ENCODE measurements at places on chromosomes 16 and 17.

DNA sequence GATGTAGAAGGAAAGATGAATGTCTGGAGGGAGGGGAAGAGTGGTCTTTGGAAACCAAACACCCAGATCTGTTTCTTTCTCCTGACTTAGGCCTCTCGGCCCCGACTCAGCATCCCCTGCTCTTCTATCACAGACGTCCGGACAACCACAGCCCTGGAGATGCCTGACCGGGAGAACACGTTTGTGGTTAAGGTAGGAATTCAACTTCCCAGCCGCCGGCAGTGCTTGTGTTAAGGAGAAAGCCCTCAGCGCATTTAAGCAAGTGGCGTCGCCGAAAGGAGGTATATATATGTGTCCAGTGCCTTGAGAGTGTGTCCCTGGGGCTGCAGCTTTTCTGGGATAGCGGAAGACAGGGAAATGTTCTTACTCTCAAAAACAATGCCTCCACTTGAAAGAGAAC, 3.6 kb downstream of the SH2B1 start:
- DNase-seq = no peak

- no peak for DNase-seq
These were observed 3.0 kb upstream of the CCL2 start for GRCh38 chr17:34252095-34252443.

GRCh38 chr16:85515319-85515745, 97.8 kb upstream of the GSE1 start:
- DNase-seq = no peak

DNA sequence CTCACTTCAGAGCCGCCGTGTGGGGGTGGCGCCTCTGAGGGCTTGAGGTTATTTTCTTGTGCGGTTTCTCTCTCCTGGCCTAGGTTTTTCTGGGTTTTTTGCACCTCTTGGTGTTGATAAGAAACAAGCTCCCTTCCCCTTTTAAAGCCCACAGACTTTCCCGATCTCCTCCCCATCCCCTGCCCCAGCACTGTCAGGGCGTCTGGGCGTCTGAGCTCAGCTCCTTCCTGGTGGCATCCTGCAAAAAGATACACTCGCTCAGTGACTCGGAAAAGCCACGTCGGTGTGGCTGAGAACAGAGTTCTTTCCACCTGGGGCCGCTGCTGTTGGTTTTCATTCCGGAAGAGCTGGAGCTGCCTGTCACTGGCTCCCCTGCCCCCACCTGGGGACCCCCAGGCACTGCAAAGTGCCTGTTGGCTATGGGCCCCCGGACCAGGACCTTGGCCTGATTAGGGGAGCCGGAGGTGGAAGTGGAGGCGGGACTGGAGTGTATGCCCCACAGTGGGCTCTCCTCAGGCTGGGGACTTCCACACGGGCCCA, 14.5 kb downstream of the BAIAP2 start:
- no peak for DNase-seq

DNA sequence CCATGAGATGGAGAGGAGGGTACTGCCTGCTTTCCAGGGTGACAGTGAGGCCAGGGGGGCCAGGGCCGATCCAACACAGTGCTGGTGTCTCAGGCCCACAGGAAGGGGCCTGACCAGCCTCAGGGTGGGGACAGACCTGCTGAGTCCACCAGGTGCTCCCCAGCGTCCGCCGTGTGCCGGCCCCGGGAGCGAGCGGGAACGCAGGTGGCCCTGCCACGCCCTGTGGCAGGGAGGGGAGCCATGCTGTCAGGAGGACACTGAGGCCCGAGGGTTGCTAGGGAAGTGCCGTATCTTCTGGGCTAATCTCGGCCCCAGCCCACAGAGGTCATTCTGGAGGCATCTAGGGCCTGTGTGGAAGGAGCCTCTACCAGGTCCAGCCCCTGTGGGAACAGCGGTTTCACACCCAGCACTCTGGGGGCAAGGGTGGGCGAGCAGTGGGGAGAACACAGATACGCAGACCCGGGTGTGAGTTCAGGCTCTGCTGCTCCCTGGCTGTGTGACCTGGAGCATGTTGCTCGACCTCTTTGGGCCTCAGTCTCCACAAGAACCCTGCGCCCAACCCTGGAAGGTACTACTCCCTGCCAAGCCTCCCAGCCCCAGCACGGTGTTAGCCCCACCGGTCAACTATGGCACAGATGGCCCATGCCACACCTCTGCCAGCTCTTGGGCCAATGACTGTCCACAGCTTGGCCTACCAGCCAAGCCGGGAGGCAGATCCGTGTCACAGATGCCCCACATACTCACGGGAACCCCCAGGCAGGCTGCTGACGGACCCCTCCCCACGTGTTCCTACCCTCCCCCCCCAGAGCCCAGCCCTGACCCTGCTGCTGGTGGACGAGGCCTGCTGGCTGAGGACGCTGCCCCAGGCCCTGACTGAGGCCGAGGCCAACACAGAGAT, 43.9 kb upstream of the ZC3H18 start:
- no peak for DNase-seq

DNA sequence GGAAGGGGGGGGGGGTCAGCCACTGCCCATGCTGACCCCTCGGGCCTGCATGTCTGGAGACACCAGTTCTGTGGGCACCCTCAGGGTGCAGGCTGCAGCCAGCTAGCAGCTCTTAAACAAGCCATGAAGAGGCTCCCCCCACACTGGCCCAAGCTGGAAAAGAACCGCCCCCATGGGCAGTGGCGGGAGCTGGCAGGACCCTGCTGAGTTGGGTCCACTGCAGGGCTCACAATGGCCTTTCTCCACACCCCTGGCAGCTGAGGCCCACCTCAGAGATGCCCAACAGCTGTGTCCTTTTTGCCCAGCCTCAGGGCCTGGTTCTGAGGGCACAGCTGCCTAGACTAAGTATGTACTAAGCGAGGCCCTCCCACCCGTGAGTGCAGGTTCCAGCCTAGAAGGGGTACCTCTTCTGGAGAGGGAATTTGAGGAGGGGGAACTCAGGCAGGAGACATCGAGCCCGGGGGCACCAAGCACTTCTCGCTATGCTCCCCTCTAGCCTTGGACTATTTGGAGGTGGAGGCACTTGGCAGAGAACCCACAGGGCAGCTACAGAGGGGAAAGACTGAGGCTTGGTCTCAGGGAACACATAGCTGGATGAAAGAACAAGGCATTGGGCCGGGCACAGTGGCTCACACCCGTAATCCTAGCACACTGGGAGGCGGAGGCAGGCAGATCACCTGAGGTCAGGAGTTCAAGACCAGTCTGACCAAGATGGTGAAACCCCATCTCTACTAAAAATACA, 3.2 kb downstream of the THRA start:
- no peak for DNase-seq

DNA sequence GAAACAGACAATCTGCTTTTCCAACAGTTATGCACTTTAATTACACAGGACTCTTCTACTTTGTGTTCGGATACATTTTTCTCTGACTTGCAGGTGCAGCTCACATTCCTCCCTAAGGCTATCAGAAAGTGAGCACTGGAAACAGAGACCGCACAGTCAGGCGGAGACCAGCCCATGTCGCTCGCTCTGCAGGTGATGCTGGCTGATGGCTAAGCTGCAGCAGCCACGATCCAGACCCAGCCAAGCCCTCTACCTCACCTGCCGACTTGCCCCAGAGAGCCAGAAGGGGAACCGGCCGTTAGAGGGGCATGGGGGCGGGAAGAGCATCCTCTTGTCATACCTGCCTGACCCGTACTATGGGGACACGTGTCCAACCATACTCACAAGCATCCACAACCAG, 33.8 kb downstream of the MAP1LC3B start:
- DNase-seq = no peak

DNA sequence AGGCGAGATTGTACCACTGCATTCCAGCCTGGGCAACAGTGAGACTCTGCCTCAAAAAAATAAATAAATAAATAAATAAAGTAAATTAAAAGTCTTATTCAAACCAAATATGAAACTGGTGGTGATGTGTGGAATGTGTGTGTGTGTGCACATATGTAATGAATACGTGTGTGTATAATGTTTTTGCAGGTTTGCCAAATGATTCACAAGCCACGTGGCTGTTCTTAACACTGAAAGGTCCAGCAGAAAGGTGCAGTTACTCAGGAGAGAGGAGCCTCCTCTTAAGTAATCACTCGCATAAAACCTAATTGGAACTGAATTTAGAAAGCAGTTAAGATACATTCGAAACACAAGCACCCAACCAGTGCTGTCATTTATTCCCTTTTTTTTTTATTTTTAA, 22.9 kb downstream of the GDE1 start:
- DNase-seq = no peak

- no peak for DNase-seq
These were observed 12.8 kb downstream of the TBC1D26 start for GRCh38 chr17:15744885-15745284.
